Lung microvascular endothelial cell (primary cell): ENCODE measurements at places on chromosomes 11 and 22. TPM values are rescaled to one million over a fixed set of nuclear protein-coding genes. Genes with fewer than 3 reads are reported as not detected.

DNA sequence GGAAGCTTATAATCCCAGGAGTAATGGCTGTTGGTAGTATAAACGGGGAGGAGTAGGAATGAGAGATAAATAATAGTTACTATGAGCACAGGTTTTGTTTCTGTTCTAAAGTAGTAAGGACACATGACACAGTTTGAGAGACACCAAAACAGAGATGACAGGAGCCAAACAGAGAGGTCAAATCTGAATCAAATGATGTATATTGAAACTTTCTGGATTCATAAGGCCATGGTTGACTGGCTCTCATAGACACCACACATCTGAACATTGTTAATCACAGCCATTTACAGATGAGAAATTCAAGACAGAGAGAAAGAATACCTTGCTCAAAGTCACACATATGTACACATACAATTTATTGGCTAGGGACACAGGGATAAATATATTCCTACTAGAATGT, 63.4 kb upstream of the UCP3 start:
- no peak for DNase-seq

- DNase-seq = peak; percentile 92
Measured at GRCh38 chr11:74636630-74637184, 44.3 kb downstream of the POLD3 start.

The OR56A3 gene
- not detected in 2 replicates for total RNA-seq

The PKNOX2 gene
- total RNA-seq = not detected in 2 replicates

DNA sequence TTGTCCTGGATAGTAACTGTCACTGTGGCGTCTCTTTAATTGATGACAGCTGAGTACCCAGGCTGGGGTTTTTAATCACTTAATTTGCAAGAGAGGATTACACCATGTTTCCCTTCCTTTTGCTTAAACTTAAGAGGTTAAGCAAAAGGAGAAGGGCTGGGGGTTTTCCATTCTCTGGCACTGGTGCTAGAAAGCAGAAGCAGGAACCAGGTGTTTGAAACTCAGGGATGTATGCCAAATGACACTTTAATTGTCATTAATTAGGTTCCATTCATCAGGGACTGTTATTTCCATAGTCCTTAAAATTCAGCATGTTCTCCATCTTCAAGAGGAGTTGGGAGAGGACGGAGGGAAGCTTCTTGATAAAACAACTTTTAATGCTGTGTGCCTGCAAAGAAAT, 746.2 kb downstream of the NELL1 start:
- no peak for DNase-seq

The OR51B6 gene
- total RNA-seq = not detected in 2 replicates

DNA sequence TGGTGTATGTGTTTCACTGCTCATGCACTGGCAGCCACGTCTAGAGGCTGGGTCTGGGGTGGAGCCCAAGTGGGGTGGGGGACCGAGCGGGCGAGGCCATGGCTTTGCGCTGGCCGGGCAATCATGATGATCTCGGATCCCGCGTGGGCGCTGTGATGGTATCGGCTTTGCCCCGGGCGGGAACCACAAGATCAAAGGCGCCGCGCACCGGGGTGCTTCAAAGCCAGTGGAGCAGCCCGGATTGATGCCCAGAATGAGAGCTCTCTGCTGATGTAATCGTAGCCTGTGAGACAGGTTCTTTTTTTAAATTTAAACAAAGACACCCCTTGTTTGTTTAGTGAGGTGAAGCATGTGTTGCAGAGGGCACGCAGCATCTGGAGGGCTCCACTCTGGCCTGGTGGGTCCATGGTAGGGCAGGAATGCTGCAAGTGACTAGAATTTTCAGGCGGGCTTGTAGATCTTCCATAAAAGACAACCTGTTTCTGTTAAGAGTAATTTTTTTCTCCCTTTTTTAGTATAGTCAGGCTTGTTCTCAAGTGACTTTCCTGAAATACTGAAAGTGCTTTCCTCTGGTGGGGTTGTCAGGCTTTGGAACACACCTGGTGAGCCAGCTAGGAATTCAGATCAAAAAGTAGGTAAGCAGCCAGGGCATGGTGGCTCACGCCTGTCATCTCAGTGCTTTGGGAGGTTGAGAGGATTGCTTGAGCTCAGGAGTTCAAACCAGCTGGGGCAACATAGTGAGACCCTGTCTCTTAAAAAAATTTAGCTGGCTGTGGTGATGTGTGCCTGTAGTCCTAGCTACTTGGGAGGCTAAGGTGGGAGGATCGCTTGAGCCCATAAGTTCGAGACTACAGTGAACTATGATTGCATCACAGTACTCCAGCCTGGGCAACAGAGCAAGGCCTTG, 40.7 kb downstream of the ZNRF3 start:
- no peak for DNase-seq

DNA sequence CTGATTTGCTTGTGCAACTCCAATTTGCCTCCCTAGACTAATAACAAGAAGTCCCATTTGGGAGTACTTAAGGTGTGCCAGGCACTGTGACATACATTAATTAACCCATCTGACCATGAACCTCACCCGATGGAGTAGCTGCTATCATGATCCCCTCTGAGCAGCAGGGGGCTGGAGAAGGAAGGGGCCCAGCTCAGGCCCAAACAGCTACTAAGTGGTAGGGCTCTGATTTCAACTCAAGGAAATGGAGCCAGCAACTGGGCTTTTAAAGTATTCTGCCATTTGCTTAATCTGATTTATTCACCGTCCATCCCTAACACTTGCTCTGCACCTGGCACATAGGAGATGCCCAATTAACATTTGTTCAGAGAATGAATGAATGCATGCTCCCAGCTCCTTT, 1.2 kb downstream of the CRYBB1 start:
- no peak for DNase-seq

GRCh38 chr22:48299801-48300200, 1527.9 kb downstream of the BRD1 start:
- no peak for DNase-seq

DNA sequence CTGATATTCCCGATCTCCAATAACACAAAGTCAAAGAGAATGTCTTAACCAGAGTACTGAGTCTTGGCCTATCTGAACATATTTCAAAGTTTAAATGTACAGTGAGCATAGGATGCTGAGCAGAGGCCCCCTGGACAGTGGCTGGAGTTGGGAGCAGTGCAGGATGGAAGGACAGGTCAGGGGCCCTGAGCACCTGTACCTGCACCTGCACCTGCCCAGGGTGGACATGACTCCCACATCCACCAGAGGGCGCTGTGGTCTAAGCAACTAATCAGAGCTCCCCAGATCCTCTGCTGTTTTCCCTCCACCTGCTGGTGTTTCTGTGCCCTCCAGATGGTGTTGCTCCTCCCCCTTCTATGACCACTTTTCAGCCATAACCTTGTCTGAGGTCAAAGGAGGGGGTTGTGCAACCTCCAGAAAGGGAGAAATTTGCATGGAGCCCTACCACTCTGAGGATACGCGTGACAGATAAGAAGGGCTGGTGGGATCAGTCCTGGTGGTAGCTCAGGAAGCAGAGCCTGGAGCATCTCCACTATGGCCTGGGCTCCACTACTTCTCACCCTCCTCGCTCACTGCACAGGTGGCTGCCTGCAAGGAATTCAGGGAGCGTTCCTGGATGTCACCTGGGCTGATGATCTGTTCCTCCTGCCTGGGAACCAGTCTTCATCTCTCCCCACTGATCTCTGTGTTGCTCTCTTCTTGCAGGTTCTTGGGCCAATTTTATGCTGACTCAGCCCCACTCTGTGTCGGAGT, 49.1 kb upstream of the VPREB1 start:
- peak; percentile 50 for DNase-seq

GRCh38 chr11:102289592-102289991, 27.7 kb upstream of the BIRC3 start:
- no peak for DNase-seq

The CALCA gene
- total RNA-seq = not detected in 2 replicates

- no peak for DNase-seq
Measured at GRCh38 chr11:30919389-30920152, 333.4 kb upstream of the MPPED2 start.

- DNase-seq = no peak
Measured at GRCh38 chr11:96317985-96318384, 25.0 kb downstream of the MAML2 start.

- no peak for DNase-seq
Measured at GRCh38 chr11:34033399-34033798, 18.1 kb upstream of the CAPRIN1 start.

The TMEM191B gene
- 0.44 TPM in 1 of 2 replicates, not detected in the other for total RNA-seq

GRCh38 chr22:49756201-49756600, 71.5 kb downstream of the BRD1 start:
- DNase-seq = no peak

DNA sequence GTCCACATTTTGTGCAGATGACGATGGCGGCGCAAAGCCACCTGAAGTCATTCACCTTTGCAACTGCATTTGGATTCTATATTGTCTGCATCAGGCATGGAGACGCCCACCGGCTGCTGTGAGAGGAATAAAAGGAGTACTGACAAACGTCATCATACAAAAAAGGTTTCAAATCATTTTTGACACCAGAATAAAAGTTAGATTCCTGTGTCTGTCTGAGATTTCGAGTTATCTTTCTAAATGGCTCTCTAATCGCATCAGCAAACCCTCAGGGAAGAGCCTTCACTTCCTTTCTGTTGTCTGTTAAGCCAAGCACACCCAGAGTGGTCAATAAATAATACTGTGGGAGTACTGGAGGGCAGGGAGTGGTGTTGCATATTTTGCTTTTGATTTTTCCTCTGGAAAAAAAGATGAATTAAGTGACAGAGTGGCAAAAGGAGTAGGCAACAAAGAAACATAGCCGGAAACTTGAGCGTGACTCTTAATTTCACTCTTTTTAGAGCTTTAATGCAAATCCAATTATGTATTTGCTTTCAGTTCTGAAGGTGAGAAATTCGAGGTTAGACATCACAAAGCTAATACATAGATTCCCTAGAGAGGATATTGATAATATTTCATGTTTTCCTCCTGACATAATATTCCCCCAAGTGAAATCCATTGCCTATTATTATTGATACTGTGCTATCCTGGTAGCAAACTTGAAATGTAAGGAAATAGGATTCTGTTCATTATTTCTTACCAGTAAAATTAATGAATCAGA, 150.8 kb upstream of the MTMR2 start:
- no peak for DNase-seq

DNA sequence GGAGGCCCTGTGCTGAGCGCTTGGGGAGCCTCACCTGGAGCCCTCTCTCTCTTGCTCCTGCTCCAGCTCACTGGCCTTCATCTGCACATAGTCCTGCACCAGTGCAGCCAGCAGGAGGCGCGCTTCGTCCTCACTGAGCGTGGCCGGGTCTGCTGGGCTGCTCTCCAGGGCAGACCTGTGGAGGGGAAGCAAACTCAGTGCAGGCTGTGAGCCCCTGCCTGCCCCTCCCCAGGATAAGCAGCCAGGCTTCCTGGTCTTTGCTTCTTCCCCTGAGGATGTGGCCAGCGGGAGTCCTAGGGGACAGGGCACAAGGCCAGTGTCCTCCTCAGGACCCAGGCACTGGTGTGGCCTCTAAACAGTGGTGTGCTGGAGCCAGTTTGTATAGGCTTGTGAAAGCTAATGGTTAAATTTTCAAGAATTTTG, 2.2 kb downstream of the CALCA start:
- DNase-seq = peak; percentile 46

The INS gene
- not detected in 2 replicates for total RNA-seq

- DNase-seq = no peak
Measured at GRCh38 chr22:35109616-35110015, 43.7 kb downstream of the ISX start.

DNA sequence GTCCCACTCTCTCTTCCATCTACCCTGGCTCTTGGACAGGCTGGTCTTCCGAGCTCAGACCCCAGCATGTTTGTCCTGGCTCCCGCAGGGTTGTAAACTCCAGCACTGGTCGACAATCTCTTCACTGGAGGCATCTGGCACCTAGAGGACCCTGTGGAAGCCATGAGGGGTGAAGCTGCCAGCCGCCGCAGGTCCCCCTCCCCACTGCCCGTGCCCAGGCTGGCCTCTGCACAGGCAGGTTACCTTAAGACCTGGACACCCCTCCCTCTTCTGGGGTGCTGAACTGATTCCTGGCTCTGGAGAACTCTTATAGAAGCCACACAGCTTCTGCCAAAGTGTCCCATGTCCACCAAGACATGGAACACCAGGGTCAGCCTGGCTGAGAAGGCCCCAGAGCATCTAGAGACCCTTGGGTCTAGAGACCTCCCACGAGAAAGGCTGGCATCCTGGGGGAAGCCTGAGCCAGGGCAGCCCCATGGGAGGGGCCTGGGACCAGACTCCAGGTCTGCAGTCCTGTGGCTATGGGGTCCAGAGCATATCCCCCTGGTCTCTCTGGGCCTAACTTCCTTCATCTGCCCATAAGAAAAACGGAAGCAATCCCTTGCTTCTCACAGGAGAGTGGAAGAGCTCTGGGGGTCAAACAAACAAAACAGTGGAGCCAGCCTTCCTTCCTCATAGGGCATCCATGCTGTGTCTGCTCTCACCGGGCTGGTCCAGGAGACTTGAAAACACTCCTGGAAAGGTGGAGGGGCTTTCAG, 30.6 kb downstream of the LMO1 start:
- no peak for DNase-seq

DNA sequence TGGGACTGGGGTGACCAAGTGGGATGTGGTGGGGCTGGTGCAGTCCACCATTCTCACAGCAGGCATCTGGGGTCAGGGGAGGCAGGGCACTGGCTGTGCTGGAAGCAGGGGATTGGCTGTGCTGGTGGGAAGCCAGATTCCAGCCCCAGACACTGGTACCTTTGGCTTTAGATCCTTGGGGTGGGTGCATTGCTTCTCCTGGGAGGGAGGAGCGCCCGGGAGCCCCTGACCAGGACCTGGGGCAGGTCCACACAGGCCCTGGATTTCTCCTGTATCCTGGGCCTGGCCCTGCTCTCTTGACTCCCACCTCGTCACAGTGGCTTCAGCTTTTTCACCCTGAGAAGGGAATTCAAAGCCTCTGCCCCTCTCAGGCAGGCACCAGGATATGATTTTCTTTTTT, 38.5 kb downstream of the ST3GAL4 start:
- no peak for DNase-seq

- DNase-seq = no peak
Measured at GRCh38 chr11:63890368-63890767, 26.6 kb downstream of the RCOR2 start.

DNA sequence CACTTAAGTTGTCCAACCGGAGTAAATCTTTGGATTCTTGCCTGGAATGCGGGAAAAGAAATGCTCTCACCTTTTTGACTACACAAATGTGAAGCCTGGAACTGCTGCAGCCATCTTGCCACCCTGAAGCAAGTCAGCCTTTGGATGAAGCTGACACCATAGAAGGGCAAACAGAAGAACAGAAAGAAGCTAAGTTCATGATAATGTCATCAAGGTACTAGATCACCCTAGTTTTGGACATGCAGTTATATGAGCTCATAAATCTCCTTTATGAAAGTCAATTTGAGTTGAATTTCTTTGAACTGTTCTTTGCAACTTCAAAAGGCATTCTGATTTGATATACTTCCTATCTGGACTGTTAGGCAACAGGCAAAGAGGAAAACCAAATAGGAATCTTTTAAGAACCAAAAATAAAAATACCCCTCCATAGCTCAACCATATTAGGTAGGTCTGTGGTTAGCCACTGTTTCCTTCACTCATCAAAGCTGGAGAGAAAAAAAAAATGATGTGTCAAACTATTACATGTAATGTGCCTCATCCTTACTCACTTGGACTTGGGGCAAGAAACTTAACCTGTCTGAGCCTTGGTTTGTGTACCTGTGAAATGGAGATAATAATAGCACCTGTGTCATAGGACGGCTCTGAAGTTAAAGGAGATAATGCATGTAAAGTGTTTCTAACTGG, 91.9 kb downstream of the WT1 start:
- no peak for DNase-seq

GRCh38 chr22:37559901-37560607, at the start of gene CDC42EP1:
CDC42EP1 (plus strand) TSS chr22:37560480; CDS start chr22:37566350, 5,870 bp downstream.
- DNase-seq = peak; percentile 41
